ENCODE measurements at places on chromosomes 2 and 18.

GRCh38 chr2:133365117-133365516, 203.1 kb downstream of the NCKAP5 start:
- no peak for DNase-seq

DNA sequence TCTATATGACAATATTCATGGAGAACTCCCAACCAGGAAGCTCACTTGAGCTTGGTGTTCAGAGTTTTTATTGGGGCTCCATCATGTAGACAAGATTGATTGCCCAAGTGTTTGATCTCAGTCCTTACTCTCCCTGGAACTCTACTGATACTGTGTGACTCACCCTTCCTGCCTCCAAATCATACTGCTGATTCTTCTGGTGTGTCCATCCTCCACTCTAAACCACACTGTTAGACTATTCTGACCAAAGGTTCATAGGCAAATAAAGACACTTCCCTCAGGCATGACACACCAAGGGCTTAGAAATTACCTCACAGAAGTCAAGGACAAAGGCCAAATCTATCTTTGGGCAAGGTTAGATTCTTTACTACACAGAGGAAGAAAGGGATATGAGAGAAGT, 107.9 kb upstream of the CDH20 start:
- no peak for DNase-seq

DNA sequence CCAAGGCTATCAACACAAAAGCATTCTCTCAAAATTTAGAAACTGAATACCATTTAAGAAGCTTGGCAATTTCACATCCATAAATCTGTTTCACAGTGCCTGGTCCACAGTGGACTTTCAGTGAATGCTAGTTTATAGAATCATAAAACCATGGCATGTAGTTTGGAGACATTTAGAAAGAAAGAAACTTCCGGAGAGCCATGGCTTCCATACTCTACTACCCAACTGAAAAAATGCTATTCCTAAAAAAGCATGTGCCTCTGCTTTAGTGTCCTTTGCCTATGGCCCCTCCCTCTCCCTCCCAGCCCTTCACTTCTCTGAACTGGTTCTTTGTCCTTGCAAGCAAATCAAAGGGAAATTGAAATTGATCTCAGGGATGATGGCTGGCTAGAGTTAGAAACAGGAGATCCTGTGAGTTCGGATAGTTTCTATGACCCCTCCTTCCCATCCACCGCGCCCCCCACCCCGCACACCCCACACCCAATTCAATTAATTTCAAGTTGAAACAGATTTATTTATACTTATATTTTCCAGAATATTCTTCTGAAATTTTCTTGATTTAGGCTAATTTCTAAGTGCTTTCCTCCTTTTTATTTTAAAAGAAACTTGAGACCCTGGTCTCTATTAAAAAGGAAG, 248.3 kb downstream of the TRIB2 start:
- no peak for DNase-seq

GRCh38 chr2:22957446-22957845, 427.5 kb upstream of the KLHL29 start:
- DNase-seq: no peak

DNA sequence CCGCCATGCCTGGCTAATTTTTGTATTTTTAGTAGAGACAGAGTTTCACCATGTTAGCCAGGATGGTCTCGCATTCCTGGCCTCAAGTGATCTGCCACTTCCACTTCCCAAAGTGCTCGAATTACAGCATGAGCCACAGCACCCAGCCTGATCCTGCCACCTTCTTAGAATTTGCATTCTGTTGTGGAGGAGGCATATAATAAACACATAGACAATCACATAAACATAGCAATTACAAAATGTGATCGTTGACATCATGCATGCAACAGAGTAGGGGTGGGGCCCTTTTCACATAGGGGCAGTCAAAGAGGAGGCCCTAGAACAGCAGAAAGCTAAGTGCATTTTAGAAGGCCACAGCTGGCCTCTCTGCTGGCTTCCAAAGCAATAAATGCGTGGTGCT, 39.9 kb upstream of the TSPYL6 start:
- no peak for DNase-seq

DNA sequence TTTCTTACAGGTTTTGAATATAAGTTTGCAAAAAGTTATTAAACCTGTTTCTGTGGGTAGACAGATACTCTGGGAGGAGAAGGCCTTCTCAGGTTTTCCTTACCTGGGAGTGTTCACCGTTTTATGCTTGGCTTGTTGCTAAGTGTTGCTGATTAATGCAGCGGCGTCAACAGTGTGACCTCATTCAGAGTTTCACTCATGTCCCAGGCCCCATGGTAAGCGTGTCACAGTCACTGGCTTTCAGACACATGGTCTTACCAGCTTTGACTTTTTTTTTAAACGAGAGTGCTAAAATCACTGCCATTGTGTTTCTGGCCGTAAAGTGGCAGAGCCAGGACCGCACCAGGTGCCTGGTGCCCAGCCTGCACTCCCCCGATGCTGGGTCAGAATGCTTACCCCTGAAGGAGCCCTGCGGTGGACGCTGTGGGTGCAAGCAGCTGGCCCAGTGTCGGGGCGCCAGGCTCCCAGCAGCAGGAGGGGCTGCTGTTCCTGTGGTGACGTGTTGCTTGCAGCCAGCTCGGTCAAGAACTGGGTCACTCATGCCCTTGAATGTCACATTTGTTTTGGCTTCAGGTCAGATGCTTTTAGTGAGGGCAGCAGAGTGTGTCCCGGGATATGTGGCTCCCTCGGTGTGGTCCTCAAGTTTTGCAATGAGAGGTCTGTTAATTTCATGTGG, 3.5 kb downstream of the CAPN10 start:
- DNase-seq: no peak

- DNase-seq: no peak
These were observed 666.9 kb downstream of the XIRP2 start for GRCh38 chr2:167555098-167555720.

GRCh38 chr2:71882949-71883472, 264.7 kb downstream of the CYP26B1 start:
- DNase-seq: peak; percentile 86

DNA sequence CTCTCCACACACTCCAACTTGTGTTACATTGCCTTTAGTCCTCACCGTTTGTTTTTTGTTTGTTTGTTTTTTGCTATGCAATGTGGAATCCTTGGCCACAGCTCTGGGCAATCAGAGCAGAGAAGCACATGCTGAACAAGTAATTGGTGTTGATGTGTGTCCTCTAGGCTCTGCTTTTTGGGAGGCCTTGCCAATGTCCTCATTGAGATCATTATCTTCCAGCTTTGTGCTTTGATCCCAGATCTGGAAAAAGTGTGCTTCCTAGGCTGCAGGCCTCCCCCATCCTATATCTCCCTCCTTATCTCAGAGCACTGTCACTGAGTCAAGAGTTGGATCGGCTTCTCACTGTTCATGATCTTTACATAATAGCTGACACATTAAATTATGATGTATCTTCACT, 25.9 kb downstream of the OSR1 start:
- DNase-seq: no peak

GRCh38 chr18:11520536-11520935, 88.9 kb upstream of the SLC35G4 start:
- peak; percentile 29 for DNase-seq

DNA sequence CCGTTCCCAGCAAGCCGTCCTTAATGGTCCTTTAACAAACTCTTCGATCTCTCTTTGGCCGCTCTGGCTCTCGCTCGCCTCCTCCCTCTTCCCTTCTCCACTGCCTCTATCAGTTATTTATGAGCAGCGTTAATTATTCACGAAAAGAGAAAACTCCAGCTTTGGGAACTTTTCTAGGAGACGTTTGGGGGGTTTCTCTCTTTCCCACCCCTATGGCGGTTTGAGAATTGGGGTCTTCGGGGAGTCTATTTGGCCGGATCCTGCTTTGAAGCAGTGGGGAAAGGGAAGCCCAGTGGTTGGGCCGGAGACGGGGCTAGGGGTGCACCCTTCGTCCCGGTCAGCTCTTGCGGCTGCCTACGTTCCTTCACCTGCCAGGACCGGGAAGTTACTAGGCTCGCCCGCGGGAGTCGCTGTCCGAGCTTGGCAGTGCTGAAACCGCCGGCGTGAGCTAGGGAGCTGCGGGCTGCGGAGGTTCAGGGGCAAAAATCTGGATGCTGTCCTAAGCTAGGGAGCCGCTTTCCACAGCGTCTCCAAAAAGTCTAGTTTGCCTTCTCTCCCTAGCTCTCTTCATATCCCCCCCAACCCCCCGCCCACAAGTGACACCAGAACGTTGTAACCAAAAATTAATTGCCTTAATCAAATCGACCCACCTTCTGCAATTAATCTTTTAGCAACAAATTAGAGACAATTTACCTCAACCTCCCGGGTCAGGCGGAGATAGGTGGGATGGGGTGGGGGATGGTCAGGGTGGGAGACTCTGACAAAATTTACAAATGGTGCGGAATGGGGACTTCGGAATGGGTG, 8.9 kb upstream of the SKOR2 start:
- DNase-seq: no peak

DNA sequence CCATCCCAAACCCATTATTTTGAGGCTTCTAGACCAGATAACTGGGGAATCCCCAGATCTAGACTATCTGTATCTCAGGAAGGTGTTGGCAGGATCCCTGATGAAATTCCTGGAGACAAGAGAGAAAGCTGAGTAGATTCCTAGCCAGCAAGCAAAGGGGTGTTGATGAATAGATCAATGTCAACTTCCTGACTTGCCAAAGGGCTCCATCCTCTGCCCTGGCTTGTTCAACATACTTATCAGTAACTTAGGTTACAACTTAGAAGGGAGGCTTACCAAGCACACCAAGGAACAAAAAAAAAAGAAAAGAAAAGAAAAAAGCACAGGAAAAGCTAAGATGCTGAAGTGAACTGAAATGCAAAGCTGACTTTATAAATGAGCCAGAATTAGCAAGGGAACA, 53.3 kb downstream of the TNS1 start:
- peak; percentile 48 for DNase-seq

DNA sequence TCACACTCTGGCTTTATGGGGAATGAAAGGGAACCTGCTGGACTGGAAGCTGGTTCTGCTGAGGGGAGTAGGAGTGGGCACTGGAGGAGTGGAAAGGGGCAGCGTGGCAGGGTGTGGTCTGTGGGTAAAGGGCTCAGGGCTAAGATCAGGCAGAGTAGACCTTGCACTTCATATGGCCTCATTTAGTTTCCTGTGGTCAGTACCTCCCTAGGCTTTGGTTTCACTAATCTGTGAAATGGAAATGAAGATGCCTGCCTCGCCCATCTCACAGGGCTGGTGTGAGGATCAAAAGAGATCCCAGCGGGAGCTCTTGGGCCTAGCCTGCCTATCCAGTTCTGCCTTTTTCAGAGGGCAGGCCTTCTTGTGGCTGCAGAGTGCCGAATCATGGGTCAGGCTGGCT, 208.7 kb downstream of the LOXHD1 start:
- DNase-seq: no peak

DNA sequence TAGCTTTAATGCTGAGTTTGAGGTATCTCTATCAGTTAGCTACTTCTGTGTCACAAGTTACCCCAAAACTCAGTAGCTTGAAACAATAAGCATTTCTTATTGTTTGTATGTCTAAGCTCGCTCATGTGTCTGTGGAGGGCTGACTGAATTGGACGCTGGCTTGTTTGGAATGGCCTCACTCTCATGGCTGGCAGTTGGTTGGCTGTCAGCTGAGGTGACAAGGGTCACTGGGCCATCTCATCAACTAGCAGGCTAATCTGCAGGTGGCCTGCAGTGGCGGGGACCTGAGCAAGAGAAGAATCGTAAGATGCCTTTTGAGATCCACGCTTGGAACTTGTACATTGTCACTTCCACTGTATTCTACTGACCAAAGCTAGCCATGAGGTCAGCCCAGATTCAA, 13.4 kb upstream of the DLX2 start:
- DNase-seq: no peak

- DNase-seq: no peak
These were observed 62.7 kb downstream of the MBP start for GRCh38 chr18:77069931-77070330.

- no peak for DNase-seq
These were observed 119.8 kb downstream of the LAMA1 start for GRCh38 chr18:6997808-6998207.

DNA sequence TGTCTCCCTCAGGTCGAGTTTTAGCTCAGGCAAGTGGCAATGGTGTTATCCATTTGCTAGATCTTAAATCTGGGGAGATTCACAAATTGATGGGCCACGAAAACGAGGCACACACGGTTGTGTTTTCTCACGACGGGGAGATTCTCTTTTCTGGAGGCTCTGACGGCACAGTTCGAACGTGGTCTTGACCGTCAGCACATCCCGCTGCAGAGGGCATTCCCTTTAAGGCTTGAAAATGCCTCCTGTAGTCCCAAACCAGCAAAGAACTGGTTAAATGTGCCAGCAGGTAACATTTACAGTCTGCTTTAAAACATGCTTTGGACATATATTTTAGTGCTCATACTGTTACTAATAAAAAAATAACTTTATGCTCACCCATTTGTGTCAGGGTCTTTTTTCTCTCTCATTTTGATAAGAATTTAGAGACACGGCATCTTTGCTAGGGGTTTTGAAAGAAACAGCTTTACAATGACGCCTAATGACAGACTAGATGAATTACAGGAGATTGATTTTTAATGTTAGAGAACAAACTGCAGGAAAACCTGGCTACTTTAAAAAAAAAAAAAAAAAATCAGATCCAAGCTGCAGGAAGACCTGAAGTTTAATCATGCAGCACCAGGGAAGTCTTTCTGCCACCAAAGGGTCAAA, 602 bp upstream of the VWC2L start:
- no peak for DNase-seq

DNA sequence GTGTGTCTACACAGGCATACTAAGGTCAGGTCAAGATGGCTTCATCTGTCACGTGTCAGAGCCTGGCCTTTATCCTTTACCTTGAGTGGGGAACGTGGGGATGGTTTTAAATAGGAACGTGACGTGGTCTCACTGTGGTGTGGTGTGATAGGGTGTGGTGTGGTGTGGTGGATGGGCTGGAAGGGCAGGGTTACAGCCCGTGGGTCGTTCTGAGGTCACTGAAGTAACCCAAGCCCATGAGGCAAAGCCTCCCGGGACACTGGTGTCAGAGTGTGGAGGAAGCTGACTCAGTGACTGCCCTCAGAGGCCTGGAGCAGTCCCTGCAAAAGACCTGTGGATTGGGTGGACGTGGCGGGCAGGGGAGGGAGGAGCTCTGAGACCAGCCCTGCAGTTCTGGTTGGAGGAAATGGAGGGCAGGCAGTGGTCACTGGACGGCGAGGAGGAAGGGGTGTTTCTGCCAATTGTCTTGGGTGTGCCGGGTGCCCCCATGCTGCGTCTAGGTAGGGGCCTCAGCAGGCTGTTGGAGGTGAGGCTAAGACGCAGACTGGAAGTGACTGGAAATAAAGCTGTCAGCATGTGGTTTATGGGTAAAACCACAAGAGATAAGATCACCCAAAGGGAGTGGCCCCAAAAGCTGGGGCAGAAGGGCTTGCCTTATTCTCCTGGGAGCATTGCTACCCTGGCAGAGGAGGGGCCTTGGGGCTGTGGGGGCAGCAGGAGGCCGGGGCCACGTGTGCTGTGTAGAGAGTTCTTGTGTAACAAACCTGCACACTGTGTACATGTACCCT, 84.8 kb downstream of the SH3RF3 start:
- DNase-seq: peak; percentile 86

- no peak for DNase-seq
These were observed 119.5 kb upstream of the CYRIA start for GRCh38 chr2:16785149-16785548.

DNA sequence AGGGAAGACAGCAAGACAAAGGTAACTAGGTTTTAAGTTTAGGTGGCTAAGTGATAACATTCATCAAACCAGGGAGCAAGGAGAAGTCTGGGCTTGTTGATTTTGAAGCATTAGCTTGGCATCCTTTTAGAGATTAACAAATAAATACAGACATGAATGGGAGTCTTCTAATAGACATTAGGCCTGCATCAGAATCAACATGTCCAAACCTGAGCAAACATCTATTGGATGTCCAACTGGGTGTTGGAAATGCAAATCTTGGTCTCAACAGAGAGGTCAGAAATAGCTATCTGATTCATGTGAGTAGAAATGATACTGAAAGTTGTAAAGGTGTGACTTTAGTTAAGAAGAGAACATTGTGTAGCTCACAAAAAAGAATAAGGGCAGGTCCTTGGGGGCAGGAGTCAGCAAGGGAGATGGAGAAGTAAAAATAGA, 85.5 kb upstream of the RND3 start:
- DNase-seq: no peak

Measured in NCI-H226 (cell line).